Activated B cell treated with CpG ODN at 0.5 μM for 24 hours (primary cell): ENCODE measurements at places on chromosomes 2 and 18. TPM values are rescaled to one million over a fixed set of nuclear protein-coding genes. Genes with fewer than 3 reads are reported as not detected.

Gene PRSS56
- not detected in 2 replicates for total RNA-seq

- H3K36me3 ChIP-seq = no peaks in the 10 kb centered on the region
- H3K4me3 ChIP-seq = no peak overlapping the region
- no peaks in the 10 kb centered on the region for H3K4me1 ChIP-seq
- H3K27ac ChIP-seq = no peak overlapping the region
Observed at GRCh38 chr2:20939931-20940795, 103.7 kb downstream of the APOB start.

- H3K27ac ChIP-seq = no peak overlapping the region
- DNase-seq = no peak
- H3K4me1 ChIP-seq = peaks cover 9% of the 10 kb centered on the region
- no peak overlapping the region for H3K4me3 ChIP-seq
- peaks cover 61% of the 10 kb centered on the region for H3K27me3 ChIP-seq
Observed at GRCh38 chr2:203824057-203824456, 43.5 kb upstream of the CTLA4 start.

- H3K27ac ChIP-seq = no peak overlapping the region
- no peaks in the 10 kb centered on the region for H3K27me3 ChIP-seq
- no peak for DNase-seq
- H3K4me3 ChIP-seq = no peak overlapping the region
- no peaks in the 10 kb centered on the region for H3K36me3 ChIP-seq
- H3K4me1 ChIP-seq = peaks cover 11% of the 10 kb centered on the region
Observed at GRCh38 chr2:145927131-145927950, 1407.4 kb upstream of the ZEB2 start.

Gene CNDP2
- 193 and 208 TPM in 2 replicates for total RNA-seq

Gene MREG
- total RNA-seq = 16.2 and 16.6 TPM in 2 replicates

GRCh38 chr2:196613302-196613701 lies 26.2 kb upstream of the CCDC150 start:
- H3K36me3 ChIP-seq = no peaks in the 10 kb centered on the region
- no peak for DNase-seq
- no peak overlapping the region for H3K27ac ChIP-seq
- no peak overlapping the region for H3K4me3 ChIP-seq
- H3K27me3 ChIP-seq = no peaks in the 10 kb centered on the region

GRCh38 chr18:56066524-56067213 lies 478.7 kb upstream of the TCF4 start:
- no peak for DNase-seq
- H3K4me3 ChIP-seq = no peak overlapping the region
- no peaks in the 10 kb centered on the region for H3K4me1 ChIP-seq
- H3K27ac ChIP-seq = no peak overlapping the region
- peaks cover 6% of the 10 kb centered on the region for H3K27me3 ChIP-seq

DNA sequence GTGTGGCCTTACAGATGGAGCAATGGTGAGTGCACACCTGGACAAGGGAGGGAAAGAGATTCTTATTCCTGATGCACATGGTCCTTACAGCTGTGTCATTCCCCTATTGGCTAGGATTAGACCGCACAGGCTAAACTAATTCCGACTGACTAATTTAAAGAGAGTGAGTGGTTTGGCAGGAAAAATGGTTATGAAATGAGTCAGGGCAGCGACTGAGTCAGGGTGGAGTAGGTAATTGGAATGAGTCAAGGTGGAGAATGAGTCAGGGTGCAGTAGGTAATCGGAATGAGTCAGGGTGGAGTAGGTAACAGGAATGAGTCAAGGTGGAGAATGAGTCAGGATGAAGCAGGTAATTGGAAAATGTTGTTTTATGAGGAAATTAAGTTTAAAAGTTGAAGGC lies 1353.7 kb upstream of the LRRTM1 start:
- no peak for DNase-seq
- no peaks in the 10 kb centered on the region for H3K36me3 ChIP-seq
- H3K4me3 ChIP-seq = no peak overlapping the region
- H3K27me3 ChIP-seq = no peaks in the 10 kb centered on the region
- no peak overlapping the region for H3K27ac ChIP-seq
- no peaks in the 10 kb centered on the region for H3K4me1 ChIP-seq

DNA sequence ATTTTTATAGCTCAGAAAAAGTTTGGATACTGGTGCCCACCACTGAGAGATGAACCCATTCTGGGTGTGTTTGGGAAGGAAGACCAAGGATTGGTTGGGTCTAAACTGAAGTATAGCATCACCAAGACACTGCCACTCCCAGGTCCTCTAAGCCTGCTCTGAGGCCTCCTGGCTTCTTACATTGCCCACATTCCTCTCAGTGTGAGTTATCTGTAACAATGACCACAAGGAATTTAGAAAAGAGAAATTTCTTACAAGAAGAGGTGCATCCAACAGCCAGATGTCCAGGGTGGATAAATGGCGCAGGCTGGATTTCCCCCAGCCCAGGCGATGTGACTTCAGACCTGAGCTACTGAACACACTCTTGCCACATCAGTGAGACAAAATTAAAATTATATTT lies 1.6 kb upstream of the GPR45 start:
- H3K36me3 ChIP-seq = no peaks in the 10 kb centered on the region
- H3K27me3 ChIP-seq = no peaks in the 10 kb centered on the region
- H3K4me3 ChIP-seq = no peak overlapping the region
- no peak for DNase-seq

DNA sequence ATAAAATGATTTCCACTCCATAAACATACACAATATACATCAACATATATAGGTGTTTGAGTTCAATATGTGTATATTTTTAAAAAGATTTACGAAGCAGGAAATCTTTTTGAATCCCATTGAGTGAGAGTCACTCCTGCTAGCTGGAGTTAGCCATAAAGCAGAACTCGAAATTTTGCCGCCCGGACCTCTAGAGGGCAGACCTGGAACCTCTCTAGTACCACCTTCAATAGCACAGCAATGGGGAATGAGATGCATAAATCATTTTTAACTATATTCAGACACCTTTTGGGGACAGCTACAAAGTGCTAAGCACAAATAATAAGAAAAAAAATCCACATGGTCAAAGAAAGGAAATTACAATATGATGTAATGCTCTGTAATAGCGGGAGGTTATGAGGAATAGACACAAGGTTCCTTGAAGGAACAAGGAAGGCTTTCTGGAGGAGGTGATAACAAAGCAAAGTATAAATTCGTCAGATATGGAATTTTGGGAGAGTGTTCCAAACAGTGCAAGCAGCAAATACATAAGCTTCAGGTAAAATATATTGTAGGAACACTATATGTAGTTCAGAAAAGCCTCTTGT lies 533.4 kb downstream of the ERBB4 start:
- DNase-seq = no peak
- H3K27me3 ChIP-seq = no peaks in the 10 kb centered on the region
- H3K27ac ChIP-seq = no peak overlapping the region
